ENCODE measurements at places on chromosomes 11 and 22. TPM values are rescaled to one million over a fixed set of nuclear protein-coding genes. Genes with fewer than 3 reads are reported as not detected.

RAD9A gene
- 5.2 TPM for total RNA-seq

ZDHHC13 gene
- total RNA-seq: 40.4 TPM

CHCHD10 gene
- total RNA-seq: 2.6 TPM

PPP6R2 gene
- total RNA-seq: 82.9 TPM

MICAL3 gene
- 40.2 TPM for total RNA-seq

CCDC87 gene
- total RNA-seq: 0.17 TPM

TP53I11 gene
- 31.0 TPM for total RNA-seq

FGF4 gene
- not detected for total RNA-seq

SAA4 gene
- total RNA-seq: not detected

ARRB1 gene
- total RNA-seq: 280 TPM

PEX26 gene
- total RNA-seq: 24.8 TPM

HTR3A gene
- not detected for total RNA-seq

NLRP6 gene
- total RNA-seq: not detected

PRAME gene
- total RNA-seq: not detected

TMEM151A gene
- not detected for total RNA-seq

TEX12 gene
- not detected for total RNA-seq

MAML2 gene
- 6.3 TPM for total RNA-seq

CST6 gene
- 0.17 TPM for total RNA-seq
